Stimulated activated CD8-positive, alpha-beta memory T cell treated with anti-CD3 and anti-CD28 coated beads, Interleukin-12 subunit alpha, Interleukin-12 subunit beta, amount 100 ng/mL, for 4 hours (primary cell): ENCODE measurements at places on chromosomes 6 and 20.

- no peak for DNase-seq
These were observed 94.3 kb downstream of the JPH2 start for GRCh38 chr20:44092551-44093248.

GRCh38 chr6:79005024-79005423, 73.0 kb downstream of the PHIP start:
- DNase-seq = no peak

DNA sequence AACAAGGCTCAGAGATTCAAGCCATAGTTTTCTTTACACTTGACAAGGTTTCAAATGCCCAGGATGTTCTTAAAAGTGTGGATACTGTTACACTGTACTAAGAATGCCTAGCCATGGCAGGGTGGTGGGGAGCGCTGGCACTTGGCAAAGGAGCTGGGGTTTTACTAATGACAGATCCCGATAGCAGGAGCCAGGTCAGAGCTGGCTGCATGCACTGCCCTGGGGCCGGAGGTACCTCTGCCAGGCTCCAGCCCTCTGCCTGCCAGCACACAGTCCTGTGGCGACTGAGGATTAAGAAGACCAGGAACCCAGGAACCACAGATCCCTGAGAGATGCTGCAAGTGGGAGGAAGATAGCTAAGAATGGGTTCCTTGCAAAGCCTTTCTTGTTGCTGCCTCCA, 260.3 kb downstream of the ALDH8A1 start:
- no peak for DNase-seq

DNA sequence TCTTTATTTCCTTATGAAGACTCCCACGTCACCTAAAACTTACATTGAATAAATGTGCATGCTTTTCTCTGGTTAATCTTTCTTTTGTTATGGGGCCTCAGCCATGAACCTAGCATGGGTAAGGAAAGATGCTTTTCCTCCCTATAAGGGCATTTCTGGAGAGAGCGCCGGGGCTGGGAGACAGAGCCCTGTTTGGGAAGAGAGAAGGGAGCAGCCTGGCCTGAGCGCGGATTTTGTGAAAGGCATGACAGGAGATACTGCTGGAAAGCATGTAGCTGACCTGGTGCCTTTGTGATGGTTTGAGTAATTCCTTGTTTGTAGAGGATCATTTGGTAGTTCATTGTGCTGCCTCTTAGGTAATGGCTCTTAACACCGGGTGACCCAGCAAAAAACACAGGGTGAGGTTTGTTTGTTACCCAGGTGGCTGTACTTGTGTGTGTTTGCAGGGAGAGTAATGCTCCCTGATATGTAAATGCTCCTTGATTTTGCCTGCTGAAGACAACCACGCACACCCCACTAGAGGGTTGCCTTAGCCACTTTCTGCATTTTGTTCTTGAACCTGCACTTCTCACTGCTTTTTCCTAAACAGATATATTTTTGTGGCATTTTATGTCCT, 59.2 kb downstream of the ANKRD6 start:
- DNase-seq = no peak

GRCh38 chr6:33934731-33935270, 131.0 kb upstream of the MLN start:
- no peak for DNase-seq

- no peak for DNase-seq
These were observed 44.1 kb upstream of the GRM4 start for GRCh38 chr6:34189806-34190503.

- DNase-seq = no peak
These were observed 654.7 kb upstream of the FLRT3 start for GRCh38 chr20:14992153-14992552.
